ENCODE measurements at places on chromosomes 1 and 21. TPM values are rescaled to one million over a fixed set of nuclear protein-coding genes. Genes with fewer than 3 reads are reported as not detected.

TMPRSS3 gene
- total RNA-seq = not detected

TRIM17 gene
- total RNA-seq = 9.5 TPM

TMED5 gene
- 97.0 TPM for total RNA-seq

HSPB7 gene
- total RNA-seq = 8.8 TPM

LEMD1 gene
- total RNA-seq = 6.1 TPM

CD2 gene
- 3.9 TPM for total RNA-seq

GRCh38 chr1:228219245-228219961 lies 11.6 kb downstream of the OBSCN start:
- peak; percentile 11 for DNase-seq
- H3K4me3 ChIP-seq = no peak overlapping the region

- no peak overlapping the region for H3K4me3 ChIP-seq
- H3K4me1 ChIP-seq = no peaks in the 10 kb centered on the region
- H3K36me3 ChIP-seq = no peaks in the 10 kb centered on the region
Observed at GRCh38 chr1:211490038-211490678, 1.8 kb downstream of the RD3 start.

DNA sequence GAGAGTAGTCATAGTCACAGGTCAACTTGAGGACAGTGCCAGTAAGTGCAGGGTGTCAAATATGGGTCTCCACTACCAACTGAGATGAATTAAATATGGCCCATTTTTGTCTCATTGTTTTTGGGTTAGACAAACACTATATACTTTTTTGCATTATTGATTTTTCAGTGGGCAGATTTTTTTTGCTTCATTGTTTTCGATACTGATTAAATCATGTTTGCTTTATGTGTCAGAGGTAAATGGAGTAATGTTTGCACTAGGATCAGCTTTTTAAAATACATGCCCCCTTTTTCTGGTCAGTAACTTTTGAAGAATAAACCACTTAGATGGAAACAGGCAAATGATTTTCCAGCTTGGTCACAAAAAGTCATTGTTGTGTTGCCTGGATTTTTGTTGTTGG lies 199.0 kb downstream of the USH2A start:
- DNase-seq = no peak
- no peak overlapping the region for H3K27ac ChIP-seq
- no peaks in the 10 kb centered on the region for H3K4me1 ChIP-seq

GRCh38 chr1:3251099-3251806 lies 182.2 kb downstream of the PRDM16 start:
- H3K27me3 ChIP-seq = peaks cover 57% of the 10 kb centered on the region
- no peak for DNase-seq
- H3K4me1 ChIP-seq = no peaks in the 10 kb centered on the region
- no peak overlapping the region for H3K4me3 ChIP-seq
- no peaks in the 10 kb centered on the region for H3K36me3 ChIP-seq
- no peak overlapping the region for H3K27ac ChIP-seq

DNA sequence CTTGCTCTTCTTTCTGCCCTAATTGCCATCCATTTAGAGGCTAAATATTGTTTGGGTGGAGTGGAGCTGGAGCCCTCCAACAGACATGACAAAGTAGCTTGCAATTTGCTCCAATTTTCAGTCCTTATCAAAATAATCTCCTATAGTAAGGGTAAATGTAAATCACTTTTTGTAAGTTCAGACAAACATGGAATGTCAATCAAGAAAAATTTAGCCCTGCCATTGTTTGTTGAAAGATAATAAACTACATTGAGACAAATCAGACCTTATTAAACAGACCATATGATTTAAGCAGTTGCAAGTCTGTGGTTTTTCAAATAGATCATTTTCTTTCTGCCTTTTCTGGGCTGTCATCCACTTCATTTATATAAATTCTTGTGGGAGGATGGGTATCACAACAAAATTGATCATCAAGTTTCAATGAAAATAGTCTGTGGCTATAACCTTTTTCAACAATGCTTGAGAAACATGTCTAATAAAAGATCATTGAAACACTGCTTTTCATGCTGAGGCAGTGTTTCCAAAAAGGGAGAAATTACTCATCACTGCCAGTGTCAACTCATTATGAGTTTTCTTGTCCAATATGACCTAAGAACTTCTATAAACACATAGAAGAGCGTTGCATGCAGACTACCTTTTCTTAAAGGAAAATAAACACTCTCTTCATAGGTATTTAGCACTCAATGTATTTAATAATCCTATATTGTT lies 1152.0 kb upstream of the B3GALT2 start:
- no peaks in the 10 kb centered on the region for H3K36me3 ChIP-seq
- H3K4me1 ChIP-seq = no peaks in the 10 kb centered on the region
- H3K27me3 ChIP-seq = no peaks in the 10 kb centered on the region
- H3K27ac ChIP-seq = no peak overlapping the region

DNA sequence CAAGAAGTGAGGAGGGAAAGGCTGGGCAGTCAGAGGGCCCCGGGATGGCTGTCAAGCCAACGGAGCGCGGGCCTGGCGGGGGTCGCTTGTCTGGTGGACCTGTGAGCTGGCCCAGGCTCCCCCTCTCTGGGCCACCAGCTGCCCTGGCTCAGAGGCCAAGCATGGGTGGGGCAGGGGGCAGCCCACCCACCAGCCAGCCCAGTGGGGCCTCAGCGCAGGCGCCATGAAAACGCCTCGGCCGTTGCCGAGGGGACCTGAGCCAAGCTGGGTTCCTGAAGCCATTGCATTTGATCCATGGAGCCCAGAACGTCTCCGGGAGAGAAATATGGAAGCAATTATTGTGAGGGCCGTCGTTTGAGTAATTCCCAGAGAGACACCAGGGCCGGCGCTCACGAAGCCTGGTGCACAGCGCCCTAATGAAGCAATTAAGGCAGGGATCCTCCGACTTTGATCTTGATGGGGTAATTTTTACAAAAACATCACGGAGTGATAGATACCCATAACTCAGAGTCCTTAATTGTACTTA lies 90.5 kb upstream of the TTC34 start:
- no peaks in the 10 kb centered on the region for H3K4me1 ChIP-seq
- peaks cover 2% of the 10 kb centered on the region for H3K27me3 ChIP-seq
- H3K4me3 ChIP-seq = no peak overlapping the region
- H3K36me3 ChIP-seq = no peaks in the 10 kb centered on the region
- DNase-seq = no peak
- no peak overlapping the region for H3K27ac ChIP-seq

- H3K27me3 ChIP-seq = no peaks in the 10 kb centered on the region
- no peaks in the 10 kb centered on the region for H3K4me1 ChIP-seq
- no peak overlapping the region for H3K27ac ChIP-seq
Observed at GRCh38 chr21:18155508-18156193, 89.0 kb upstream of the CHODL start.

DNA sequence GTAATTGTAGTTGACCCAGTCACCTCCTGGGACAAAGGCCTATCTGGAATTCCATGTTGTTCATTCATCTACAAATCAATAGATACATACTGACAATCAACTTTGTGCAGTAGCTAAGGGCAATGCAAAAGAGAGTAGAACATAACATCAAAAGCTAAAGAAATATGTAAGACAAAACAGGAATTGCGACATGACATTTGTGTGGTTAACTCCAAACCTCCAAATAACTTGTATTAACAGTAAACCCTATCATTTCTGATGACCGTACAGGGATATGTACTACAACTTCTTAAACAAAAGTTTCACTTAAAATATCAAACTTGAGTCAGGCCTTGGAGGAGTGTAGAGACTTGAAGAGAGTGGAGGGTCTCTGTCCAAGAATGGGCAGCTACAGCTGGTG lies 317.6 kb downstream of the SPATA17 start:
- H3K4me1 ChIP-seq = no peaks in the 10 kb centered on the region
- H3K27me3 ChIP-seq = no peaks in the 10 kb centered on the region
- H3K36me3 ChIP-seq = no peaks in the 10 kb centered on the region
- H3K27ac ChIP-seq = no peak overlapping the region

- no peak for DNase-seq
- H3K4me3 ChIP-seq = no peak overlapping the region
- H3K36me3 ChIP-seq = peaks cover 4% of the 10 kb centered on the region
- H3K4me1 ChIP-seq = no peaks in the 10 kb centered on the region
- H3K27ac ChIP-seq = no peak overlapping the region
Observed at GRCh38 chr1:46012236-46012635, 120.2 kb downstream of the PIK3R3 start.

GRCh38 chr21:29333406-29333805 lies 34.7 kb downstream of the BACH1 start:
- no peaks in the 10 kb centered on the region for H3K36me3 ChIP-seq
- H3K27ac ChIP-seq = no peak overlapping the region
- H3K4me3 ChIP-seq = no peak overlapping the region

DNA sequence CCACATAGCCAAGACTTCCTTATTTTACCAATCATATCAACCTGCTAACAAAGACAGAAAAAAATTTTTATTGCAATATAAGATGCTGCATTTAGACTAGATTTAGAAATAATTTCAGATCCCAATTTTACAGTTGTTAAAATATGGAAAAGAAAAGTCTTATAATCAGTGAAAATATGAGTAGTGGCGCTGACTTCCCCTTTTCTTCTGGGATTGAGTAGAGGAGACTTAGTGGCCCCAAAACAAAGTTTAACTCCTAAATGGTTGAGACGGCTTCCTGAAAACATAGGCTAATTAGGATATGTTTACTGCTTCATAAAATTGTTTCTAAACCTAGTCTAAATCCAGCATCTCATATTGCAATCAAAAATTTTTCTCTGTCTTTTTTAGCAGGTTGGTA lies 68.4 kb downstream of the RAB3GAP2 start:
- DNase-seq = no peak
- no peak overlapping the region for H3K27ac ChIP-seq
- peaks cover 3% of the 10 kb centered on the region for H3K36me3 ChIP-seq
- H3K27me3 ChIP-seq = no peaks in the 10 kb centered on the region
- no peaks in the 10 kb centered on the region for H3K4me1 ChIP-seq
- H3K4me3 ChIP-seq = no peak overlapping the region

DNA sequence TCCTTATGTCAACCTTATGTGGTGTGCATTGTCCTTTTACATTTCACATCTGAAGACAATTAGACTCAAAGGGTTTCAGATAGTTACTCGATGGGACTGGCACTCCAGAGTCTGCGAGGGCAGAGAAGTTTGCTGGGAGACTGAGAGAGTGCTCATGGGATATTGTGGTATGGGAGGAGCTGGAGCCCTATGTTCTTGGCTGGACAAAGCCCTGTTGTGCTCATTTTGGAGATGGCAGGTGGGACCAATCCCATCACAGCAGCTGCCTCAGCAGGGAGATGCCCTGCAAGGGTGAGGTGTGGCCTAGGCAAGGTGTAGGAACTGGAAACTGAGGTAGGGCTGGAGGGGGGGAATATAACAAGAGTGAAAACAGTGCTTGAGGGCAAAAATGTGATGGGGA lies 43.5 kb upstream of the CRNN start:
- no peaks in the 10 kb centered on the region for H3K4me1 ChIP-seq
- H3K4me3 ChIP-seq = no peak overlapping the region
- H3K27ac ChIP-seq = no peak overlapping the region
- no peaks in the 10 kb centered on the region for H3K27me3 ChIP-seq
- DNase-seq = no peak
- H3K36me3 ChIP-seq = no peaks in the 10 kb centered on the region

- H3K36me3 ChIP-seq = no peaks in the 10 kb centered on the region
- H3K27me3 ChIP-seq = no peaks in the 10 kb centered on the region
- no peak overlapping the region for H3K27ac ChIP-seq
- H3K4me1 ChIP-seq = no peaks in the 10 kb centered on the region
Observed at GRCh38 chr1:159056069-159056698, 20.4 kb downstream of the AIM2 start.

DNA sequence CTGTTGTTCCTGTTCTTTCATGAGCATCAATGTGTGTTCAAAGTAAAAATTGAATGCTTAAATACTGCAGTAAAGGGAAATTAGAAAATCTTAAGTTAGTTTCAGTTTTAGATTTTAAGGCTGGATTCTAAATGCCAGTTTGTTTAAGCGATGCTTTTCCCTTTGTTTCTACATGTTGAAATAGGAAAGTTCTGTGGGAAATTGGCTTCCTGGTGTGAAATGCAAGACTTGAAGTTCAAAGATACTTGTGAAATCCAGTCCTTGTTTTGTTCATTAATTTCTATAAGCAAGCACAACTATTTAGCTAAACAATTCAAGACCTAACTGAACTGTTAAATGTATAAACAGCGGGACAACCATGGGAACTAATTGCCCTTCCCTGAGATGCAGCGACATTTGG lies 149.1 kb downstream of the LYPLAL1 start:
- no peak overlapping the region for H3K4me3 ChIP-seq
- no peaks in the 10 kb centered on the region for H3K4me1 ChIP-seq
- no peaks in the 10 kb centered on the region for H3K27me3 ChIP-seq
- no peak for DNase-seq

GRCh38 chr21:41616031-41616591 lies 108.2 kb upstream of the TMPRSS2 start:
- no peak overlapping the region for H3K4me3 ChIP-seq
- no peaks in the 10 kb centered on the region for H3K36me3 ChIP-seq
- peak; percentile 59 for DNase-seq
- H3K27ac ChIP-seq = peak overlapping the region; percentile 93

Data from breast epithelium (tissue), 4 donors.